ENCODE measurements at places on chromosomes 6 and 20.

GRCh38 chr20:46509523-46509922 is 3.8 kb downstream of the ZNF334 start:
- DNase-seq: no peak

DNA sequence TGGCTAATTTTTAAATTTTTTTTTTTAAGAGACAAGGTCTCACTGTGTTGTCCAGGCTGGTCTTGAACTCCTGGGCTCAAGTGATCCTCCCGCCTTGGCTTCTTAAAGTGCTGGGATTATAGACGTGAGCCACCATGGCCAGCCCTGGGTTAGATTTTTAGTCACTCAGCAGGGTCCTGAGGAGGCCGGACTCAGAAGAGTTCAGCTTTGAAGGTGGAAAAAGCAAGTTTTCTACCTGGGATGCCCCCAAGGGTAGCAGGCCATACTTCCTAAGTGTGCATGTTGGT is 44.2 kb downstream of the FGD2 start:
- DNase-seq: no peak

DNA sequence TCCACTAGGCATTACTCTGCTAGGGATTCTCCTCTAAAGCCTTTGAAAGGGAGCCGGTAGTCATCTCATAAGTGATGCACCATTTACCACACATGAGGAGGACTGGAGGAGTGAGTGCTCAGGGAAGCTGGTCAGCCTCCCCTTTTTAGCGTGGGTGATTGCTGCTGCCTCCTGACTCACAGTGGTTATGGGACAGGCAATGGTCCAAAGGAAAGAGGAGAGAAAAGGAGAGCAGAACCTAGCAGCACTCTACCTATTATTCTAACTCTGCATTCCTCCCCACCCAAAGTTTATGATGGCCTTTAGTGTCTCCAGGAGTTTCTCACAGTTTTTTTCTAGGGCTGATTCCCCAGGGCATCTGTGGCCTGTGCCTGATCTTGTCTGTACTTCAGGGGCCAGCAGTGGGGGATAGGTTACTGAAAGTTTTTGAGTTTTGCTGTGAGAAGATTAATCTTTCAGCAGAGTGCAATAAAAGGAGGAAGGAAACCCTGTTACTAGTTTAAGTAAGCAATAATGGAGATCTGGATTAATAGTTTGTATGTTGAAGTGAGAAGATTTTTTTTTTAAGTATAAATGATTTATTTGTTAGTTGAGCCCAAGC is 36.4 kb upstream of the GCLC start:
- no peak for DNase-seq

DNA sequence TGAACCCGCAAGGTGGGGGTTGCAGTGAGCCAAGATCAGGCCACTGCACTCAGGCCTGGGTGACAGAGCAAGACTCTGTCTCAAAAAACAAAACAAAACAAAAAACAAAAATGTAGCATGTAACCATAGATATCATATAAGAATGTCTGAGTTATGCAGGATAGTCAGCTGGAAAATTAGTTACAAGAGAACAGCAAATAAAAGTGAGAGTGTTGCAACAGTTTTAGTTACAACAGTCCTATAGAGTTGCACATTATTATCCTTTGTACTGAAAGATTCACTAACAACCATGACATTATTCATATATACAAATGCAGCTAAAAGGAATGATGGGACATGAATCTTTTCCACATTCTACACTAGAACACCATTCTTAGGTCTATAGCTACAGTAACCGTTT is 16.4 kb downstream of the RNF24 start:
- DNase-seq: no peak

DNA sequence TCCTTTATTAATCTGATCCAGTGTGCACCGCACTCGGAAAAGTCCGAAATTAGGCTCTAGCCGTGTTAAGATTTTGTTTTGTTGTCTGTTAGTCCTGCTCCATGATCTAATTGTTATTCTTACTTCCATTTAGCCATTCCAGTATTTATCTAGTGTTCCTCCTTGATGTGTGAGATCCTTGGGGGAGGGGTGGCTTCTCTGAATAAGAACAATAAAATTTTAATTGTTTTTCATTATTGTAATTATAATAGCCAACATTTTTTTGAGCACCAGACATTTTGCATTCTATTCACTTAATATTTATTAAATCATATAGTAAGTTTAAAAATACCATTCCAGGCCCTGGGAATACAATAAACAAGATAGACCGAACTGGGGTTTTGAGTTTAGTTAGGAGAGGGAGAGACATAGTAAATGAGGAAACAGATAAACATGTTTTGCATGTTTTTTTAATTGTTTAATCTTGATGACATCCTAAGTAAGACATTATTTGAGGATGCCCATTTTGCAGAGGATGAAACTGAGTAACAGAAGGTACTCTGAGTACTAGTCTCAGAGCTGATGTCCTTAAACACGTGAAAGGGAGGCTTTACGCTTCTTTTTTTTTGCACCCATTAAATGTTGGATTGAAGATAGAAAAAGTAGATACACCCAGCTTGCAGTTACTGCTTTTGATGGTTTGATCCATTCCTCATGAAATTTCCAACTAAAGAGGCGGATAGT is 1.2 kb downstream of the CBFA2T2 start:
- DNase-seq: no peak

GRCh38 chr20:58131151-58131550 is 97.3 kb downstream of the ANKRD60 start:
- no peak for DNase-seq

DNA sequence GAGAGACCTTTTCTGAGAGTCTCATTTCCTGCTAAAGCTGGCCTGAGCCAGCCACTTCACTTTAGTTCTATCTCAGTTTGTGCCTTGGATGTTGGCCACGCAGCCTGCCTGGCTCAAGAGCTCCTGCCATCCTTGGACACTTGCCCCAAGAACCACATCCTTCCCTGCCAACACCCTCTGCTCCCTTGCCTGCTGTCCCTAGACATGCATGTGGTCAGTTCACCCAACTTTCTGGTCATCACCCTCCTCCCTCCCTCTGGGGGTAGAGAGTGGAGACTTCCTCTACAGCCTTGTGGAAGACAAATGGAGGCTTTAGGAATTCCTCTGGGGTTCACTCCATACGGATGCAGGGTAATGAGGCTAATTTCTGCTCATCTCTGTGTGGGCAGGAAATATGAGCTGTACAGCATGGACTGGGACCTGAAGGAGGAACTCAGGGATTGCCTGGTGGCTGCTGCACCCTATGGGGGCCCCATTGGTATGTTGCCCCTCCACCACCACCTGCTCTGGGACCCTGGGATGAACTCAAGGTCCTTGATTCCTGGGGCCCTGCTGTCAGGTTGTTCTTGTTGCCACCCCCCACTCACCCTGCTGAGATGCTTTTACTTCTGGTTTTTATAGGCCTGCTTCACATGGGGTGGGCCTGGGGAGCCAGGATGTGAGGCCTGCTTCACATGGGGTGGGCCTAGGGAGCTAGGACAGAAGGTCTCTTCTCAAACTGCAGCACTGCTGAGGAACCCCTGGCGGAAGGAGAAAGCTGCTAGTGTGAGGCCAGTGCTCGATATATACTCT is 13.8 kb upstream of the PTPRA start:
- DNase-seq: no peak

GRCh38 chr6:24650365-24650764 is 4.4 kb upstream of the KIAA0319 start:
- no peak for DNase-seq

- no peak for DNase-seq
Observed at GRCh38 chr6:1591926-1592325, 17.8 kb upstream of the FOXC1 start.

DNA sequence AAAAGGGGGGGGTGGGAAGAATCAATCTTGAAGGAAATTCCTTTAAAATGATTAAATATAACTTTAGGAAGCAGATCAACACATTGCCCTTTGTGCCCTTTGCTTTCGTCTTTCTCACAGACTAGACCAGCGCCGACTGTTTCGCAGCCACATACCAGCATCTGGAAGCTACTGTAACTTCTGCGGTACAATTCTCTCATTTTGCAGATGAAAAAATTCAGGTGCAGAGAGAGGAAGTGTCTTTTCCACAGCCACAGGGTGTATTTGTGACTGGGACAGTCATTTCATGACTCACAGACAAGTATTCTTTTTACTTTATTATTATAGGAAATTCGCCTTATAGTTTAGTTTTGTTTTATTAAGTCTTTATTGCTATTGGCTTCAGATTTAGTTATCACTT is 84.2 kb downstream of the UST start:
- DNase-seq: no peak

DNA sequence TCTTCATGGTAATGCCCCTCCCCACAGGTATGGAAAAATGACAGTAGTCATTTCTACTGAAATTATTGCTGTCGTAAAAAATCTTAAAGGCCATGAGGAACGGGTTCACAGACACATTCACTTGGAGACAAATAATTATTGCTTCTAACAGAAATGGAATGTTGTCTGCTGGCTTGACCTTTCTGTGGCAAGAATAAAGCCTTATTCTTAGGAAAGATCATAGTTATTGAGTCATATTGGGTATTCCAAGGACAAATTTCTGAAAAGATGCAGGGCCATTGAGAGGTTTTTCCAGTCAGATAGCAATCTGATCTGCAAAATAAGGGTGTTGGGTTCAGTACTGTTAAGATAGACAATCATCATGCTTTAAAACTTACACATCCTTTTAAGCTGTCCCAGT is 29.2 kb downstream of the AKAP7 start:
- DNase-seq: no peak

GRCh38 chr20:22339946-22340345 is 244.4 kb downstream of the FOXA2 start:
- DNase-seq: no peak

DNA sequence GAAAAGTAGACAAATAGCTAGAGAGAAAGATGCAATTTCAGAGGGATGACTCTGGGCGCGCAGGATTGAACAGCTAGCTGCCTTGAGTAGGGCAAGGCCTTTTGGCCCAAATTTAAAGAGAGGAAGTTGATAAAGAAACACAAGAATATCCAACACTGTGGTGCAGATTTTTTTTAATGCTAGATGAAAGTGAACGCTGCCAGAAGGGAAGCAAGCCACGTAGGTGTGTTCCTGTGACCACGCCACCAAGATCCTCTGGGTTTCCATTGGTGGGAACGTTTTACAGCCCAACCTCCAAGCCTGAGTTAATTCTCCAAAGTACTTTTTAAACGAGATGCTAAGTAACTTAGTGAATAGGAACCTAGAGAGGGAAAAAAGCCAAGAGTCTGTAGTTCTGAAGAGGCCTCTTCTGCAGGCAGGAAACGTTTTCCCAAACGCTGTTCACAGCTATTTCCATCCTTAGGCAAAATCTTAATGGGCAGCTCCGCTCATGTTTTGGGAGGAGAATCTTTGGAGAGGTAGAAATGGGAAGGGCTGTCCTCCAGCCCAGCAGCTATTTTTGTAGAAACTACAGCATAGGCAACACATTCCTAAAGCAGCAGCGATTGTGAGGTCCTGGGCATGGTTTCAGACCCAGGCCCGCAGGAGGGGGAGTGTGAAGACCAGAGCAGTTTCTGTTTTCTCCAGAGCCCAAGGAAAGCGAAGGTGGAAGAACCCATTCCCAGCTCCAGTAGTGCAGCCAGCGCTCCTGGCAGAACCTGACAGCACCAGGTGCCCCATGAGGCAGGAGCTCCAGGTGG is 8.2 kb downstream of the LY86 start:
- DNase-seq: no peak

DNA sequence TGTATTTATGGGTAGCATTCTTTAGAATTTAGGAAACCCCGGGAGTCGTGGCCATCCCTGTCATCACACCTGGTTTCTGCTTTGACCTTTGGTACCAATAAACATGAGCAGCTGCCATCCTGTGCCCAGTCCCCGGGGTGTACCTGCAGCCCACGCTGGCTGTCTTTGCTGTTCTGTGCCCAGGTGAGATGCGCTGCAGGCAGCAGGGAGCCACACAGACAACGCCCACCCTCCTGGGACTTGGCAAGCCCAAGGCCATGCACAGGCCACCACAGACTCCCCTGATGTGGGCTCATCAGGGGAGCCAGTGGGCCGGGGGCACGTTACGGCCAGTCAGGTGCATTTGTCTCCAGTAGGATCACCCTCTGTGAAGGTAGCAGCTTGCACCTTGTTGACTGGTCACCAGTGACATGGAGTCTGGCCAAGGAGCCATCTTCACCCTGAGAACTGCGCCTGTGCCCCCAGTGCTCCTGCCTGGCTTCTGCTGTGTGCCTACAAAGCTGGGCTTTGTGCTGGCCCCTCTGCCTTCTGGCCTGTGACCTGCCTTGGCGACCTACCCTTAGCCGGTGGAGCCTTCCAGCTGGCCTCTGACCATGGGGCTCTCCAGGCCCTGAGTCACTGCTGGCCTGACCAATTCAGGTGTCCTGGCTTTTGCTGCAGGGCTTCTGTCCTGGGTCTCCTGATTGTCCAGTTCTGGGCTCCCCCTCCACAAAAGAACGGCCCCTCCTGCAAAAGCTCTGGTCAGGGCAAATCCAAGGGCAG is 14.2 kb upstream of the UNC93A start:
- no peak for DNase-seq

DNA sequence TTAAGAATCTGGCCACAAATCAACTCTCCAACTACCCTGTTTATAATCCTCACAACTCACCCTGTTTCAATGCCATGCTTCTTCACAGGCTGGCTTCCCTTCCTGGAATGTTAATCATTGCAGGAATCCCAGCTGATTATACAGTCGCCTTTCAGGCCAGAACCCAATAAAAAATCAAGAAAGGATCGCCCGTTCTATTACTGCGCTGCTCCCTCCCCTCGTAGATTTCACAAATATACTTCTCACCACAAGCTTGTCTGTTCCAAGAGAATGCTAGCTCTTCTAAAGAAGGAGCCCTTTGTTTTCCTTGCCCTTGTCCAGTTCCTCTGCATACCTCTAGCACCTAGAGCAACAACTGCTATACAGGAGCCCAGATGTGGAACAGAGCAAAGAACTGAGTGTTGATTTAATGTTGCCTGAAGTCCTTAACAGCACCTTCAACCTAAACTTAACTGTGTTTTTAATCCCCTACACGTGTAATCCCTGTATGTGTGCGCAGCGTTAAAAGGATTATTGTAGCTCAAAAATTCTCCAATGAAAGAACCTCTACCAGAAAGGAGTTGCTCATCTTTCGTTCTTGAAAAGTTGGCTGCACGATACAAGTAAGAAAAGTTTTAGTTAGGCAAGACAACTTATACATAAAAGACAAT is 988 bp downstream of the ECHDC1 start:
- no peak for DNase-seq

GRCh38 chr6:110731196-110731595 is 84.1 kb downstream of the CDK19 start:
- no peak for DNase-seq

DNA sequence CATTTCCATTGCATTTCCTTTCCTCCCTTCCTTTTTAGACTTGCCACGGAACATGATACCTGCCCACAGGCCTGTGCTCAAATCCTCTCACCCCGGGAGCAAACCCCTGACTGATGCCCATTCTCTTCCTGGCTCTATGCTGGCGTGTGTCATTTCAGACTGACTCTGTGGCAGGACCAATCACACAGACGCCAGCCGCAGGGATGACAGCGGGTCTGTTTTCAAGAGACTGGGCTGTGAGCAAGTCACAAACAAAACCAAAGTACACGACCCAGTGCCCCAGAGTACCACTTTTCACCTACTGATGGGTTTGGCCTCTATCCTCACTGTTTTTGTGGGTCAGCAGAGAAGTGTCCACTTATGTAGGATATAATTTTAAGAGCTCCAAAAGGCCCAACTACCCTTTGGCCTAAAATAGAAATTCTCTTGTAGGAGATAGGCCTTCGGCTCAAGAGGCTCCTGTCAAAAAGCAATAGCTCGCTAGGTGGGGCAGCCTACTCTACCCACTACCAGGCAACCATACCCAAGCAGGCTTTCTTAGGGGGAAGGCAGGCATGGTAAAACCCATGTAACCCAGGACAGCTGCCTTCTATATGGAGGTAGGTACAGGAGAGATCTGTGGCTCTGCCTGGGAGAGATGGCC is 215.7 kb downstream of the CDC5L start:
- DNase-seq: no peak

- no peak for DNase-seq
Observed at GRCh38 chr6:119858901-119859300, 509.3 kb upstream of the MAN1A1 start.

- no peak for DNase-seq
Observed at GRCh38 chr6:108565091-108565766, 4.5 kb downstream of the FOXO3 start.
